ENCODE measurements at places on chromosomes 2 and 18.

GRCh38 chr2:41933046-41933420 is 114.8 kb upstream of the PKDCC start:
- no peak for DNase-seq

DNA sequence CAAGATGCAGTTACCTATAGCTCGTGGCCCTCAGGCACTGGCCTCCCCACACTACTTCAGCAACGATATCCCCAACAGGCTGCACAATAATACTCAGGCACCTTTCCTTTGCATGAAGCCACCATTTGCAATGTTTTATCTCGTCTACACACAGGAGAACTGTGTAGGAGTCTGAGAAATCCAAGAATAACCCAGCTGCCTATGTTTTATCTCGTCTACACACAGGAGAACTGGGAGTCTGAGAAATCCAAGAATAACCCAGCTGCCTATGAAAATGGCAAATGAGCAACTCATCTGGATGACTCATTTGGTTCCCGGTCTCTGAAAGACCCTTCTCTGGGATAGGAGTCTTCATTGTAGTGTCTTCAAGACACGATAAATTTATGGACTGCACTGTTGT is 18.3 kb upstream of the LNPK start:
- no peak for DNase-seq

GRCh38 chr2:41735476-41735875 is 312.3 kb upstream of the PKDCC start:
- DNase-seq = no peak

GRCh38 chr2:43033016-43033270 is 193.5 kb downstream of the ZFP36L2 start:
- DNase-seq = no peak

- peak; percentile 96 for DNase-seq
Observed at GRCh38 chr2:162092658-162093556, 18.9 kb upstream of the DPP4 start.

GRCh38 chr2:39875182-39875913 is 96.3 kb upstream of the THUMPD2 start:
- peak; percentile 84 for DNase-seq

- DNase-seq = no peak
Observed at GRCh38 chr2:50315336-50315735, 716.6 kb downstream of the NRXN1 start.

DNA sequence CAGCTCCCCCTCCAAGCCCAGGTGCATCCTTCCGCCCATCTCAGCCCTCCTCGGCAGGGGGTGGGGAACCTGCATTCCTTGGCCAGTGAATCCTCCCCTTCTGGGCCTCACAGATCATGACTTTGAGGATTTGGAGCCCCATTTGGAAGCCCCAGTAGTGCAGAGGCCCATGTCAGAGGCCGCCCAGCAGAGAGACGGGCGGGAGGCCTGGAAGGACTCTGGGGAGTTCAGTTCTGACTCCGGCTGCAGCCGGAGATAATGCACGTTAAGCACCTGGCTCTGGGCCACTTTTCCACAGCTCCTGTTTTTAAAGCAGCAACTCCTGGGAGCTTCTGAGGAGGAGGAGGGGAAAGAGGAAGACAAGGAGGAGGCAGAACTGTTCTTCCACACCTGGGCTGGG is 14.9 kb downstream of the ATOH8 start:
- no peak for DNase-seq

DNA sequence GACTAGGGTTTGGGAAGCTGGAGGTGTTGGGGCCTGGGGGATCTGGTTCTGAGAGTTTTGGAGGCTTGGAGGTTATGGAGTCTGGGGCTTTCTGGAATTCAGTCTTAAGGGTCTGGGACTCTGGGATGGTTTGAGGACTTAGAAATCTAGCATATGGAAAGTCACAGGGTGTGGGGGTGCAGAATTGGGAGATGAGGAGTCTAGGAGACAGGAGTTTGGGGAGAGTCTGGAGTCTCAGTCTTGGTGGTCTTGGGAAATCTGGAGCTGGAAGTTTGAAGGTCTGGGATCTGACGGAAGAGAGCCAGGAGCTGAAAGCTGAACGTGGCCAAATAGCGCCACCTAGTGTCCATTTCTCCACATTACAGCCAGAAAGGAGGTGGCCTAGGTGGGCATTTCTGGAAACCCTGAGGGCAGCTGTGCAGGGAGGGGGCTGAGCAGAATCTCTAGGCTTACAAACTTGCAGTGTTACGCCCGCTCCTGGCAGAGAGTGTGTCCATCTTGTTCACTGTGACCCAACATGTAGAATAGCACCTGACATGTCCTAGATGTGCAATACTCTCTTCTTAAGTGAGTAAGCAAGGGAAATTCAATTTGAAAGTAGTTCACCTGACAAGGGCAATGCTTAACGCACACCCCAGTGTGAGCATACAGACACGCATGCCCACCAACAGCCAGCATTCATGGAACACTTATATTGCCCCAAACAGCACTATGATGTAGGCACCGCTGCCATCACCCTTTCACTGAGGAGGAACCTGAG is 204.8 kb downstream of the TFCP2L1 start:
- DNase-seq = peak; percentile 27

DNA sequence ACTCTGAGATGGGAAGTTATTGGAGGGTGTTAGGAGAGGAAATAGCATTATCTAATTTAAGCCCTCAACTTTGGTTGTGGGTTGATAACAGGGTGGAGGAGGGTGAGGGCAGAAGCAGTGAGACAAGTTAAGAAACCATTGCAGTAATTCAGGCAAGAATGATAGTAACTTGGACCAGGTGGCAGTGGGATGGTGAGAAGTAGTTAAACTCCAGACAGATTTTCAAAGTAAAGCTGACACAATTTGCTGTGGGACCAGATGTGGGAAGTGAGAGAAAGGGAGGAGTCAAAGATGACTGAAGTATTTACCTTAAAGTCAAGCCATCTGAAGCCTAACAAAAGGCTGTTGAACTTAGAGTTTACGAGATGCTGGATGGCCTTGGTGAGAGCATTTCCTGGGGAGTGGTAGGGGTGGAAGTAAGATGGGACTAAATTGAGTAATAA is 163.2 kb upstream of the KLF7 start:
- DNase-seq = no peak

- no peak for DNase-seq
Observed at GRCh38 chr18:41266204-41266603, 688.8 kb upstream of the PIK3C3 start.

- DNase-seq = no peak
Observed at GRCh38 chr2:117056376-117056748, 758.1 kb upstream of the DDX18 start.

DNA sequence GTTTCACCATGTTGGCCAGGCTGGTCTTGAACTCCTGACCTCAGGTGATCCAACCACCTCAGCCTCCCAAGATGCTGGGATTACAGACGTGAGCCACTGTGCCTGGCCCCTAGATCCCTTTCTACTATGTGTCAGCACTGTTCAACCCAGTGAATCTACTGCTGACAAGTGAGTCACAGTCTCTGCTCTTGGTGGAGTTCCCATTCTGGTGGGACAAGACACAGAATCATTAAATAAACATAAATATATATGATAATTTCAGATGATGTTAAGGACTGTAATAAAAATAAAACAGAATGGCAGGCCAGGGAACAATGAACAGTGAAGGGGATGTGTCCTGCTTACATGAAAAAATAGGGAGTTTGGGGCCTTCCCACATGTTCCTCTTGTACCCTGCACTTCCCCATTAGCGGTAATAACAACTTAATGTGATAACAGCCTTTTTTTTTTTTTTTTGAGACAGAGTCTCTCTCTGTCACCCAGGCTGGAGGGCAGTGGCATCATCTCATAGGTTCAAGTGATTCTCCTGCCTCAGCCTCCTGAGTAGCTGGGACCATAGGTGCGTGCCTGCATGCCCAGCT is 112.2 kb downstream of the CPO start:
- DNase-seq = peak; percentile 69

GRCh38 chr18:68459968-68460367 is 254.9 kb downstream of the TMX3 start:
- no peak for DNase-seq

- DNase-seq = no peak
Observed at GRCh38 chr2:12882393-12882792, 165.7 kb downstream of the TRIB2 start.

- no peak for DNase-seq
Observed at GRCh38 chr18:32803568-32803967, 30.7 kb upstream of the KLHL14 start.

- no peak for DNase-seq
Observed at GRCh38 chr2:99205491-99205890, 24.5 kb downstream of the MRPL30 start.

GRCh38 chr2:70916291-70916690 is 19.4 kb upstream of the ATP6V1B1 start:
- no peak for DNase-seq

- DNase-seq = no peak
Observed at GRCh38 chr18:48163738-48164115, 233.3 kb upstream of the SMAD2 start.

DNA sequence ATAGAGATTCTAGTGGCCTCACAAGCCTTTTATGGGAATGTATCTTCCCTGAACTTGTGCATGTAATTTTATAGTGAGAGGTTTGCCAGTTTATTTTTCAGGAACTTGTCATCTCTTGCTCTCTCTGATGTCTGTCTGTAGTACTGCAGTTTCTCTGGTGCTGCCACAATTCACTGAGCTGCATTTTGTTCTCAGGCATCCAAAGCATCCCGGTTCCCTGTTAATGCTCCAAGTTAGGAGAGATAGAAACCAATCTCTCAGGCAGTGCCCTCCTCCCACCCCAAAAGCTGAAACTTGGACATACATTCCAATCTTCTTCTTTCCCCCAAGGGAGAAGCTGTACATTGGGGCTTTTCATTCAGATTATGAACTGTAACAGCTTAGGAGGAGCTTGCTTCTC is 30.1 kb upstream of the GRB14 start:
- DNase-seq = no peak

DNA sequence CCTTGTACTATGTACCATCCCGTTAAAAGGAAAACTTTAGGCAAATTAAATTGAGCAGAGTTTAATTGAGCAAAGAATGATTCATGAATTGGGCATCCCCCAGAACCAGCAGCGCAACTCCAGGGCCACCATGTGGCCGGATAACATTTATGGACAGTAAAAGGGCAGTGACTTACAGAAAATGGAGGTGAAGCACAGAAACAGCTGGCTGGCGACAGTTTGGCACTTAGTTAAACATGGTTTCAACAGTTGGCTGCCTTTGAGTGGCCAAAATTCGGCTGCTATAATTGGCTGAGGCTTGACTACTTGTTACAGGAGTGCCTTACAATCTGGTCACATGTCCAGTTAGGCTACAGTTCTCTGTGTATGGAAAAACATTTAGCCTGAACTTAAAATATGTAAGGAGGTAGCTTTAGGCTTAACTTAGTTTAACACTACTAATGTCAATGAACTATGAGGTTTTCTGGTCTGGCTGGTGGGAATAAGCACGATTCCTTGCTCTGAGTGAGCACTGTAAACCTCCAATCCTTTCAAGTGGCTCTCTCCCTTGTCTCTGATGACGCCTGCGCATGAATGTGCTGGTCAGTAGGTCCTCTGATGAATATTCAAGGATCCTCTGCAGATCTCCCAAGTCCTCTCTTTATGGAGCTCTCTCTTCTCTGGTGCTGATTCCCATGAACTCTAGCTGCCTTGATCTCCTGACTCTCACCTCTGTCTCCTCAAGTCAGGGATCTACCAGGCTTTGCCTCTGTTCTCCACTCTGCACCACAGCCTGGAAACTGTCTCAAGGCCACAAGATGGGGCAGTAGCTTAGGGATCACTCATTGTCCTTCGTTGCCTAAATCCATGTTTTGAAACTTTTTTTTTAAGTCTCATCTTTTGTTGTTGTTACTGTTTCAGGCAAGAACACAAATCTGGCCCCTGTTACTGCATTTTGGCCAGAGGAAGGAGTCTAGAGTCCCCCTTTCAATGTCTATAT is 24.4 kb upstream of the RAB31 start:
- DNase-seq = peak; percentile 86

- no peak for DNase-seq
Observed at GRCh38 chr2:54658564-54659071, 64.8 kb upstream of the EML6 start.

GRCh38 chr2:224816816-224817215 is 100.7 kb upstream of the CCDC195 start:
- DNase-seq = peak; percentile 50

- no peak for DNase-seq
Observed at GRCh38 chr18:47795434-47795814, 135.0 kb downstream of the SMAD2 start.

GRCh38 chr2:151972241-151973012 is 126.4 kb downstream of the CACNB4 start:
- DNase-seq = no peak
